Stimulated activated CD4-positive, alpha-beta T cell treated with anti-CD3 and anti-CD28 coated beads, Interleukin-12 subunit alpha, Interleukin-12 subunit beta, amount 100 ng/mL, for 24 hours (primary cell): ENCODE measurements at places on chromosomes 12 and 14.

- DNase-seq, result no peak
These were observed 88.5 kb downstream of the LGMN start for GRCh38 chr14:92659765-92660561.

GRCh38 chr12:52587563-52587962, 13.7 kb downstream of the KRT72 start:
- no peak for DNase-seq

GRCh38 chr14:57246933-57247657, 21.6 kb downstream of the EXOC5 start:
- no peak for DNase-seq

GRCh38 chr14:20262642-20263128, 23.6 kb downstream of the OR11H4 start:
- DNase-seq, result no peak

DNA sequence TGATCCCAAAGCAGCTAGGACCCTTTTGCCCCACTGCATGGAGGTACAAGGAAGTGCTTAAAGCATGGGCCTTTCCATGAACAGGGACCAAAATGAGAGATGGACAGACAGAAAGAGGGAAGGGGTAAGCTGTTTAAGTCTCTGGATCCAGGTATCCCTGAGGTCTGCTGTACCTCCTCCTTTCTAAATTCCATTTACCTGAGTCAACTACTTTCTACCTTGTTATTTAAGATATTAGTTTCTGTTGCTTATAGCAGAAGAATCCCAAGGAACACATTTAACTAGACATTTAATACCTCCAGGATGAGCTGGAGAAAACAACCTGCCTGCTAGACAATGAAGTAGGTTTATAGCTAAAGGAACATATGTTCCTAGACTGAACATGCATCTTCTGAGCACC, 157.6 kb upstream of the TMCC3 start:
- no peak for DNase-seq

- no peak for DNase-seq
These were observed 8.7 kb downstream of the TMEM119 start for GRCh38 chr12:108589028-108589839.

GRCh38 chr14:50497351-50497750, 35.0 kb downstream of the MAP4K5 start:
- DNase-seq, result no peak

DNA sequence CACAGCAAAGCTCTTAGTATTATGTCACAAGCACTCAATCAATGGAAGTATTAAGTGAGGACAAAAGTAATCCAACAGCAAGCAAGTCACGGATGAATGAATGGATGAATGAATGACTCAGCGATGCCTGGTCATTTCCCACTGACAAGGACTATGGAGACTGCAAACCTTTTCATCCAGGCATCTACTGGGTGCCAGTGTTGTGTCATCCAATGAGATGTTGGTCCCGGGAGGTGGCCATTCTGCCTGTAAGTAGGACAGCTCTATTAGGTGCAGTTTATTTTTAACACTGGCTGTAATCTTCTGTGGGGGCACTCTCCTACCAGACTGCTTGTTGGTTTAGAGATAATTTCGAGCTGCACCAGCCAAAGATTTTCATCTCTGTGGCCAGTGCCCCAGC, 39.4 kb downstream of the STAB2 start:
- no peak for DNase-seq

GRCh38 chr12:130476451-130477135, 138.9 kb downstream of the PIWIL1 start:
- DNase-seq, result no peak

DNA sequence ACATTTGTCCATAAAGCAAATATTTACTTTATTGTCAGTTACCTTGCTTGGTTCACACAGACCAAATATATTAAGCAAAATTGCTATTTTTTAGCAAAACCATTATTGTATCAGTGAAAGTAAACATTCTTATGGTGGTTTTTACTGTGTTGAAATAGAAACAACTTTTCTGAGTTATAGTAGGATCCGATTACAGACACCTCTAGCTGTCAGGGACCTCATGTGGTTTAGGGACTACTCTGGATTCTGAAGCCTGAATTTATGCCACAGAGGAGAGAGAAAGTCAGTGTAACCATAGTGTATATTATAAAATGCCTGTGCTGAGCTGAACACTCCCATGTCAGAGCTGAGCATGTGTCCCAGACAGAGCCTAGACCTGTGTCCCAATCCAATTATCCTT, 287.5 kb downstream of the FLRT2 start:
- DNase-seq, result no peak

GRCh38 chr12:50825372-50825838, 17.3 kb upstream of the TMPRSS12 start:
- DNase-seq, result no peak

- DNase-seq, result no peak
These were observed 64.3 kb downstream of the DCAF5 start for GRCh38 chr14:69088586-69088985.

DNA sequence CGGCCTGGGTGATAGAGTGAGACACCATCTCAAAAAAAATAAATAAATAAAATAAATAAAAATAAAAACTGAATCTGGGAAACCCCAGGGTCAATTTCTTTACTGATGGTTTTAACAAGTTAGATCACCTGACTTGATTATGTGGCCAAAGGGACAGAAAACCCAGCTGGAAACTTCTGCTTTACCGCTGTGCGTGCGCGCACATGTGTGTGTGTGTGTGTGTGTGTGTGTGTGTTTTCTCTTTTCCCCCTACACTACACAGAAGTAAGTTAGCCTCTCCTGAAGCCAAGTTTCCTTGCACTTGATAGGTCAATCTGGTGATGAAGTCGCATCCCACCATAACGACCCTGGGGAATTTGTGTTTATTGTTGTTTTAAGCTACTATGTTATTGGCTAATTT, 105.3 kb upstream of the AMN1 start:
- no peak for DNase-seq

- DNase-seq, result peak; percentile 15
These were observed at the start of gene GSC for GRCh38 chr14:94769391-94770250. Gene GSC (minus strand): TSS chr14:94770113. CDS start chr14:94770015, 98 bp downstream.

DNA sequence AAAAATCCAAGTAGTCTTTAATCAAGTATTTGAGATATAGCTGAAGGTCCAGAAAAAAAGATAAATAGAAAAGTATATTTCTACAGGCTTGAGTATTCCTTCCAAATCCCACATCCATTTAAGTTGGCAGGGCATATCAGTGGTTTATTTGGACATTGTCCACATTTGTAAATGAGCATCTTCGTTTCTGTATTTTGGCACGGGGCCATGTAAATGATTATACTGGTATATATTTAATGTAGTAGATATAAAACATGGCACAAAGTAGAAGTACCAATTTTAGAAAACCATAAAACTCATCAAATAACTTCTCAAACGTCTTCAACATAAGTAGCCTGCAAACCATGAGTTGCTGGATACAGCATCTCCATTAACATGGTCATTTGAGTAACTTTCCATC, 437.4 kb upstream of the SOX5 start:
- DNase-seq, result no peak

DNA sequence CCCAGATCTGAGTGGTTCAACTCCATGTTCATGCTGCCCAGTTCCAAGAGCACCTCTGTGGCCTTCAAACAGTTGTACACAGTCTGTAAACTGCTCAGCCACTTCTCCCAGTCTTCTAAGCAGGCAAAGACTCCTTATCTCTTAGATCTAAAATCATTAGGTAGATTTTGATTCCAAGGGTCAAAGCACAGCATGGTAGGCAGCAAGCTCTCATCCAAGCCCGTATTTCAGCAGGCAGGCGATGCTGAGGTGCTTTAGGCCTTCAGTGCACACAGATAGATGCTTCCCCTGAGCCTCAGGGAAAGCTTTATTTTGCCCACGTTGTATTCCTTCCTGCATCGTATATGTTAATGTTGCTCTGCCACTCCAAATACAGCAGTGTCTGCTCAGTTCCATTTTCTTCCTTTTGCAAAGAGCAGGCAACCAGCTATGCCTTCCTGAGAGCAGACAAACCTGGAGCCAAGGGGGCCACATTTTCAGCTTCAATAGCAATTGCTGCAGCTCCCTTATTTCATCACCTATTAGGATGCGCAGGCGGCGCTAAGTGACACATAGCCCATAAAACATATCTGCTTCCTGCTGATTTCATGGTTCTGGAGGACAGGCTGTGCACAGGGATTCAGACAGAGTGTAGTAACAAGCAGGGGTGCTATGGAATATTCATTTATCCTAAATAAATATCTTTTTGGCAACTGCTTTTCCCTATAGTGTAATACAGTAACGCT, 67.5 kb downstream of the ETV6 start:
- no peak for DNase-seq

GRCh38 chr12:102521662-102522277, 41.4 kb upstream of the IGF1 start:
- DNase-seq, result no peak

- no peak for DNase-seq
These were observed 55.5 kb downstream of the SLC16A7 start for GRCh38 chr12:59651229-59651920.

GRCh38 chr14:23327947-23328744, 6.9 kb downstream of the PABPN1 start:
- DNase-seq, result peak; percentile 36

GRCh38 chr14:81633496-81633895, 99.8 kb upstream of the SEL1L start:
- DNase-seq, result no peak

DNA sequence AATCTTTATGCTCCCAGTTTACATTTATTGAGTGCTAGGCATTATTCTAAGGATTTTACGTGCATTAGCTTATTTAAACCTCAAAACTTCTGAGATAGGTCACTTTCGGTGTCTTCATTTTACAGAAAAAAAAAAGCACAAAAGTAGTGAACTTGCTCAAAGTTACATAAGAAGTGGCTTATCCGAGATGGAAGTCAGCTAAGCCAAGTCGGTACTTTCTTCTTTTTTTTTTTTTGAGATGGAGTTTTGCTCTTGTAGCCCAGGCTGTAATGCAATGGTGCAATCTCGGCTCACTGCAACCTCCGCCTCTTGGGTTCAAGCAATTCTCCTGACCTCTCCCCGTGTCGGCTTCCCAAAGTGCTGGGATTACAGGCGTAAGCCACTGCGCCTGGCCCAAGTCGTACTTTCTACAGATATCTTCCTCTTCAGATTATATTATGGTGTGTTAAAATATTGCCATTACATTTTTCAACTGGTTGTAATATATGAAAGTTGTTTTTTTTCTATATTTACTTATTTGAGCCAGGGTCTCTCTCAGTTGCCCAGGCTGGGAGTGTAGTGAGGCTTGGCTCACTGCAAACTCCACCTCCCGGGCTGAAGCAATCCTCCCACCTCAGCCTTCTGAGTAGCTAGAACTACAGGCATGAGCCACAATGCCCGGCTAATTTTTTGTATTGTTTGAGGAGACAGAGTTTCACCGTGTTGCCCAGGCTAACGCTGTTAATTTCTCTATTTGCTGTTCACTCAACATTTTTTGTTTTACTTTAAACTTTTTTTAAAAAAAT, 8.9 kb downstream of the DPPA3 start:
- DNase-seq, result no peak

DNA sequence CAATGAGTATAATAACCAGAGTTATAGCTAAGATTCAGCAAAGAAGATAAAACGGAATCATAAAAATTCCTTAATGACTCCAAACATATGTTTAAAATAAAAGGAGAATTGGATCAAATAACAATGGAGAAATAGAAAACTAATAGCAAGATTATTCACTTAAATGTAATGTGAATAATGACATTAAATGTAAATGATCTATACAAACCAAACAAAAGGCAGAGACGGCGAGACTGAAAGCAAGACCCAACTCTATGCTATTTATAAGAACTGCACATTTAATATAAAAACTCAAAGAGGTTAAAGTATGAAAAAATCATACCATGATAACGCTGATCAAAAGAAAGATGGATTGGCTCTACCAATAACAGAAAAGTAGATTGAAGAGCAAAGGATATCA, 3.9 kb upstream of the TSHR start:
- DNase-seq, result no peak

DNA sequence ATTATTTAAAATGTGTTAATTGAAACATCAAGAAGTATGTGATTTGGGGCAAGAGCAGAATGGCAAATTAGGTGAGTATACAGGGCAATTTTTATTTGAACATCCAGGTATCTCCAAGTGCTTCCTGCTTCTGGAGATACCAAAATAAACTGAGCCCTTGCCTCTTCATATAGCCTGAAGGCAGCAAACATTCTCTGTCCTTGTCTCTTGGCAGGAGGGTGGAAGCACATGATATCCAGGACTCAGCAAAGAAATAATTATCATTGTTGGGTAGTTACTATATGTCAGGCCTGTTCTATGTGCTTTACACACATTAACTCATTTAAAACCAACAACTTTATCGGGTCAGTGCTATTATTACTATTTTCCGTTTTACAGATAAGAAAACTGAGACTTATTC, 12.5 kb downstream of the LIN7A start:
- no peak for DNase-seq

DNA sequence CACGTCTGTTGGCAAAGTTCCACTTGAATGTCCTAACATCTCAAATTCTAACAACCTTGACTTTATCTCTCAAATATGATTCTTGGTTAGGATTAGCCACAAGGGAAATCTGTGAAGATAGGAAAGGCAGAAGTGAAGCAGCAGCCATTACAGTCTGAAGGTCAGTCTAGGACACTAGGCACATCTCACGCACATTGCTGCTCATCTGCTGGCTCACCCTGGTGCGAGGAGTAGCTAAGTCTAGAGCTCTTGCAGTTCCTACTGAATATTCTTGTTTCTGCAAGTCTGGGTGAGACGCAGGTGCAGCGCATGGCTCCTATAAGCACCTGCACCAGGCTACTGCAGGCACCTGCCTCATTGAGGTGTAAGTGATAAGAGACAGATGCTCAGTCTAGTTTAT, 6.4 kb upstream of the SLC25A3 start:
- DNase-seq, result no peak

- DNase-seq, result no peak
These were observed 145.6 kb upstream of the NCOR2 start for GRCh38 chr12:124713041-124713435.

- DNase-seq, result no peak
These were observed 22.2 kb downstream of the HSD17B6 start for GRCh38 chr12:56785141-56785865.

- no peak for DNase-seq
These were observed 34.7 kb downstream of the CYP46A1 start for GRCh38 chr14:99718811-99719192.

DNA sequence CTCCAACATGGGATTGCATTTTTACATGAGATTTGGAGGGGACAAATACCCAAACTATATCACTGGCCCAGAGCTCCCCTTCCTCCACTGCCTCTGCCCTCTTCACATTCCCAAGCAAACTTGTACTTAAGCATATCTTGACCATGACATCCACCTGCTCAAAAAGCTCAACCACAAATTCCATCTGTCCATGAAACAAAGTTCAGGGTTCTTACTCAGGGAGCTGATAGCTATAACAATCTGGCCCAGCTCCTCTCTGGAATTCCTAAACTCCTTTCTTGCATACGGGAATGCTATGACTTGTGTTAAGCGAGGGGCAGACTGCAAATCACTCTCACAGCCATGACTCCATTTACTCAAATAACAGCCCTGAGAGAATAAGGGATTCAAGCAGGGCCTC, 152.1 kb downstream of the GALC start:
- DNase-seq, result no peak
